ENCODE measurements at places on chromosomes 3 and 15.

GRCh38 chr3:56633602-56634535 is 49.2 kb downstream of the TASOR start:
- DNase-seq: no peak

DNA sequence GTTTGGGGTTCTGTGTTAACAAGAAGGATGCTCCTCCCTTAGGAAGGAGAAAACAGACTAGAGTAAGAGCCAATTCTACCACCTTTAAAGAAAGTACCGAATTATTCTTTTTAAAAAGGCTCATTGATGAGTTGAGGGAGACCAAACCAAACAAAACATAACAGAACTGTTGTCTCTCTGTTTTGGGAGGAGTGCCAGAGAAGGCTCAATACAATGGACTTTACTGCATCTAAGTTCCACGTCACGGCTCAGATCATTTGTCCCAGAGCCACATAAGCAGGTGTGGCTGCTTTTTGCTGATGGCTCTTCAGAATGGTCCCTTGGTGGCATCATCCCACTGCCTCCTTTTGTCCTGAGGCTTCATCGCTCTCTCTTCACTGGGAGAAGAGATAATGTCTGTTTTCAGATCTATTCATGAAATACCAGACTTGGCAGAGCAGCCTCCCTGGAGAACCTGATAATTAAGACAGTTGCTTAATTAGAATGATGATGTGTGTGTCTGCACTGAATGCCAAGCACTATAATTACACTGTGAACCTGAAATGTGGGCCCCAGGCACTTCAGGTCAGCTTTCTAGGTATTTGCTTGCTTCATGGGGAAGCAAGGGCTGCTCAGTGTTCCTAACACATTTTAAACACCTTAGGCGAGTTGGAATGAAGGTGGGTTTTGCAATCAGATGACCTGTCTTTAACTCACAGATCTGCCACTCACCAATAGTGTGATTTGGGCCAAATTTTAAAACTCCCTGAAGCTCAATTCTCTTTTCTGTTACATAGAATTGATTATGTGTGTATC is 335.2 kb upstream of the MCTP2 start:
- no peak for DNase-seq

DNA sequence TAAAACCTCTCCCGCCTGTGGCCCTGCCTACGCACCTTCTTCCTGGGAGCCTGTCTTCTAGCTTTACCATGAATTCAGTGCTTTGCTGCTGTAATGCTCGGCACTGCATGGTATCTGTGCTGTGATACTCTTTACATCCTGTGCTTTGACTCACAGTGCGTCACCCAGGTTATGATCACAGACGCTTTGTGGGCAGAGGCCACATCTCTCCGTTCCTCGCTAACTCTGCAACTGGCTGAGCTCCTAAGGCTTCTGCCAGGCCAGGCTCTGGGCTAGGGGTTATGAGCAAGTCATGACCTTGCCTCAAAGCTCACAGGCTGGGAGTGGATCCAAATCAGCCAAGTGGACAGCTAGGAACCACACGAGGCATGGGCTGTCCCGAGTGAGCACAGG is 23.2 kb downstream of the SPTBN5 start:
- DNase-seq: no peak

DNA sequence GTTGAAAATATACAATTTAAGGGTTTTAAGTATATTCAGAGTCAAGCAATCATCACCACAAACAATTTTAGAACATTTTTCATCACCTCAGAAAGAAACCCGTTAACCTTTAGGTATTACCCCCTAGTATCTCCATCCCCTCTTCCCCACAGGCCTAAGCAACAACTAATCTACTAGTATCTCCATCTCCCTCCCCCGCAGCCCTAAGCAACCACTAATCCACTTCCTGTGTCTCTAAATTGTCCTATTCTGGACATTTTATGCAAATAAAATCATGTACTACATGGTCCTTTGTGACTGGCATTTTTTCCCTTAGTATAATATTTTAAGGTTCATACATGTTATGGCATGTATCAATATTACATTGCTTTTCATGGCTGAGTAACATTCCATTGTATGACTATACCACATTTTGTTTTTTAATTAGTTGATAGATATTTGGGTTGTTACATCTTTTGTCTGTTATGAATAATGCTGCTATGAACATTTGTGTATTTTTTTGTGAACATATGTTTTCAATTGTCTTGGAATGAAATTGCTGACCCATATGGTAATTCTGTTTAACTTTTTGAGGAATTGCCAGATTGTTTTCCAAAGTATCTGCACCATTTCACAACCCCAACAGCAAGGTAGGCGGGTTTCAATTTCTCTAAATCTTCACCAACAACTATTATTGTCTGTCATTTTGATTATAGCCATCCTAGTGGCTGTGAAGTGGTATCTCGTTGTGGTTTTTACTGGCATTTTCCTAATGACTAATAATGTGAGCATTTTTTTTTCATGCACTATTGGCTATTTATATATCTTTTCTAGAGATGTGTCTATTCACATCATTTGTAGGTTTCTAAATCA is 215.6 kb upstream of the CD96 start:
- DNase-seq: peak; percentile 79

- no peak for DNase-seq
Measured at GRCh38 chr3:191030929-191031328, 168.1 kb upstream of the OSTN start.

DNA sequence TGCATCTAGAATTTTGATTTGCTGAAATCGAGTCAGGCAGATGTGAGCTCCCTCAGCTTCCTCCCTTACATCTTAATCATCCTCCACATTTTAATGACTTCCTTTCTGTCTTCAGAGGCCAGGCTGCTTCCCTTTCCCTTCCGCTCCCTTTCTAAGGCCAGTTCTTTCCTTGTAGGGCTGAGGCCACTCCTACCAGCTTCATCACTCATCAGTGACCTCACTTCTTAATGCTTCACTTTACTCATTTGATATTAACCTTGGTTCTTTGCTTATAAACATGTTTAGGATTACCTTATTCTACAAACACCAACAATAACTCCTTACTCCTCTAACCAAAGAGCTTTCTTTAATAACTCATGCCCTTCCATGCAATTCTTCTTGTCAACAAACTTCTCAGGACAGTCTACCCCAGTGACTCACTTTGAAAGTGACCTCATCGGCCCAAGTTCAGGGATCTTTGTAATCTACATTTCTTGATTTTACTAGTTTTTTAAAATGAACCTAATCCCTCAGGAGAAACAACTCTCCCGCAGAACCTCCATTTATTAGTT is 23.9 kb downstream of the ILDR1 start:
- DNase-seq: no peak

DNA sequence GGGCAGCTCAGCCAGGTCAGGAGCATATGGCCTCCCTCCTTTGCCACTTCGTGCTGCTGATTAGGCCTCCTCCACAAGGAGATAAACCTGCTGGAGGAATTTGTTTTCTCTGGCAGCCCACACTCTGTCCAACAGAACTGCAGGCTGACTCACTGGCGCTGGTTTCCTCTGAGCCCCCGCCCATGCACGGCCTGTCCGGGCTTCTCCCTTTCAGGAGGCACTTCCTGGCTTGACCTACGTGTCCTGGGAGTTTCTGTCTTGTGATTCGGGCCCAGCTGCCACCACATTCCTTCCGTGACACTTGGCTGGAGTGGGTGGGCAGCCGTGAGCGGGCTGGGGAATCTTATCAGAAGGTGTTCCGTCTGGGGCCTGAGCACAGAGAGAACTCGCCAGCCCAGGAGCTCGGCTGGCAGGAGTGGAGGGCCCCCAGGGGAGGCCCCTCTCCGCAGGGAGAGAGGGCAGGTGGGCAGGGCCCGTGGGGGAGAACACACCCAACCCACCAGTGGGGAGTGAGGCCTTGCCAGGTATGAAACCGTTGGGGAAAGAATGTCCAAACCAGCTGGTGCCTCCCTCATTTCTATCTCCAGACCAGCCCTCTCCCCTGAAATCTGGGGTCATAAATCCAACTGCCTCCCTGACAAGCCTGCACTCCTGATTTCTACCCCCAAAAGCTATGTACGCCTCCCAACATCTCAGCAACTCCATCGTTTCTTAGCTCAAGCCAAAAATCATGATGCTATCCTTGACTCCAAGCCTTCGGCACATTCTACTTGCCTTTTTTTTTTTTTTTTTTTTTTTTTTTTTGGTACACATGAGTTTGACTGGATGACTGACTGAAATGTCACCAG is 110.6 kb upstream of the MEF2A start:
- DNase-seq: peak; percentile 67

DNA sequence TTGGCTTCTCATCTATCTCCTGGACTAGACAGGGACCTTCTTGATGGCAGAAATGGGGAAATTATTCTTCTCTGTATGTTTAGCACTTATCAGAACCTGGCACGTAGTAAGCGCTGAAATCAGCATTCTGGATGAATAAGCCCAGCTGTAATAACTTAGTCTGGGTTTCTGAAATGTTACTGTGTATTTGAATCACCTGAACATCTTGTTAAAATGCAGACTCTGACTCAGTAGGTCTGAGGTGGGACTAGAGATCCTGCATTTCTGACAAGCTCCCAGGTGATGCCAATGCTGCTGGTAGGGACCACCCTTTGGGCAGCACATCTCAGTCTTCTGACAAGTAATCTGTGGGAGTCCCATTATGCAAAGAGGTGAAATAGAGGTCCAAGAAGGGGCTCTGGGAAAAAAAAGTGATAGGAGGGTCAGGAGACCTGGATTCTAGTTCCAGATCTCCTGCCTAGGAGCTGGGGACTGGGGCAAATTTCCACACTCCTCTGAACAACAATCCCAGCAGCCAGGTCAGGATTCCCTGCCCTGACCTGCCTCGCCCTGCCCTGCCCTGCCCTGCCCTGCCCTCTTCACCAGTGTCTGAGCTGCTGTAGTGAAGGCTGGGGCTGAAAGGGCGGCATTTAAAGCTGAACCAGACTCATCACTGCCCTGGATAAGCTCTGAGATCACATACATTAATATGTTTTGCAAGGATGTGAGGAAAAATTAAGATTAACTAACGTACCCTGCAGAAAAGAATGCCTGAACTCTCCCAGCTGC is 17.2 kb upstream of the SLC6A11 start:
- no peak for DNase-seq
